ENCODE measurements at places on chromosomes 2 and 18.

DNA sequence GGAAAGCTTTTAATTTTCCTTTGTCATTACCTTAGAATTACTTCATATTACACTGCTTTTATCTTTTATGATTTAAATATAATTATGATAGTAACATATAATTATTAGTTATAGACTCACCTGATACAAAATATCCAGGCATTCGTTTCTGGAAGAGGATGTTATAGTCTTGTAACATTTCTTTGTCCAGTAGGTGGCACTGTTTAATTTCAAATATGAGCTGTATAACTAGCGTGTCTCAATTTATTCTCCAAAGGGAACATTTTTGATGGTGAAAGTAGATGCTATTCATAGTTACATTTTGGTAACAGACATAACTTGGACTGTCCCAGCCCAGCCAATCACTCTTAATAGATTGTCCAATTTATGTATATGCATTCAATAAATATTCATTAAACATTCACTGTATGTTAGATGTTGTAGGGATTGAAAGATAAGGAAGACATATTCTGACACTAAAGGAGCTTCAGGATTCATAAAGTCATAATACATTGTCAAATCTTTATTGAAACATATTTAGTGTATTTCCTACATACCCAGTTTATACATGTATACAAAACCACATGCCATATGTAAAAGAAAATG lies 19.2 kb downstream of the DAW1 start:
- no peak for DNase-seq

DNA sequence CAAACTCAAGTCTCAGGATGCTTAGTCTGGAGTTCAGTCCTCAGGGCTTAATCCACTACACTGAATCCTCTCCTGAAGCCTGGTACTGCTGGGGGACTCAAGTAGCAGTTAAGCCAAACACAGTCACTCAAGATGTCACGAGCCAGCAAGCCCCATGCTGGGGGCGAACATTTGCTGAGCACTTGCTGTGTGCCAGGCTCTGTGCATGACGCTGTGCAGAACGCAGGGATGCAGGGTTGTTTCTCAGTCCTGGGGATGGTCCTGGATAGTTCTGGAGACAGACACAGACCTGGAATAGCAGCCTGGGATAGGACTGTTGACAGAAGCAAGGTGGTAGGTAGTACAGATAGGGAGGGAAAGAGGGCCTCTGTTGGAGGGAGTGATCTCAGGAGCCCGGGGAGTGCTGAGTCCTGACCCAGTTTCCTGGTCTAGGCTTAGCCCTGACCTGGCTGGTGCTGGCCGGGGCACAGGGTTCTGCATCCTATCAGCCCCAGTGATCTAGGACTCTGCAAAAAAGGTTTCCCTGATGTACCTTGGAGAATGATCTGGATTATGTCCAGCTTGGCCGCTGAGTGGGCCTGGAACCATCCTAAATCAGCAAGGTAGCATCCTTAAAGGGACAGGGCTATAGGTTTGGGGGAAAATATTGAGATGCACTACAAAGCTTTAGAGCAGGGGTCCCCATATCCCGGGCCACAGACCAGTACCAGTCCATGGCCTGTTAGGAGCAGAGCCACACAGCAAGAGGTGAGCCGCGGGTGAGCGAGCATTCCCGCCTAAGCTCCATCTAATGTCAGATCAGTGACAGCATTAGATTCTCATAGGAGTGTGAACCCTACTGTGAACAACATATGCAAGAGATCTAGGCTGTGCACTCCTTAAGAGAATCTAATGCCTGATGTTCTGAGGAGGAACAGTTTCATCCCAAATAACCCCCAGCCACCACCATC lies 54.7 kb upstream of the OTOF start:
- no peak for DNase-seq

GRCh38 chr2:45543257-45543656 lies 67.8 kb downstream of the SRBD1 start:
- no peak for DNase-seq

DNA sequence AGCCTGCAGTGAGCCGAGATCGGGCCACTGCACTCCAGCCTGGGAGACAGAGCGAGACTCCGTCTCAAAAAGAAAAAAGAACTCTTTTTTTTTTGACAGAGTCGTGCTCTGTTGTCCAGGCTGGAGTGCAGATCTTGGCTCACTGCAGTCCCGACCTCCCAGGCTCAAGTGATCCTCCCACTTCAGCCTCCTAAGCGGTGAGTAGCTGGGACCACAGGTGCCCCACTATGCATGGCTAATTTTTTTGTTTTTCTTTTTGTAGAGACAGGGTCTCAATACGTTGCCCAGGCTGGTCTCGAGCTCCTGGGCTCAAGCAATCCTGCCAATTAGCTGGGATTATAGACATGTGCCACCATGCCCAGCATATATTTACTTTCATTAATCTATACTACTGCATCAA lies 12.5 kb upstream of the INO80D start:
- no peak for DNase-seq

GRCh38 chr2:12167525-12168317 lies 421.3 kb downstream of the LPIN1 start:
- no peak for DNase-seq

DNA sequence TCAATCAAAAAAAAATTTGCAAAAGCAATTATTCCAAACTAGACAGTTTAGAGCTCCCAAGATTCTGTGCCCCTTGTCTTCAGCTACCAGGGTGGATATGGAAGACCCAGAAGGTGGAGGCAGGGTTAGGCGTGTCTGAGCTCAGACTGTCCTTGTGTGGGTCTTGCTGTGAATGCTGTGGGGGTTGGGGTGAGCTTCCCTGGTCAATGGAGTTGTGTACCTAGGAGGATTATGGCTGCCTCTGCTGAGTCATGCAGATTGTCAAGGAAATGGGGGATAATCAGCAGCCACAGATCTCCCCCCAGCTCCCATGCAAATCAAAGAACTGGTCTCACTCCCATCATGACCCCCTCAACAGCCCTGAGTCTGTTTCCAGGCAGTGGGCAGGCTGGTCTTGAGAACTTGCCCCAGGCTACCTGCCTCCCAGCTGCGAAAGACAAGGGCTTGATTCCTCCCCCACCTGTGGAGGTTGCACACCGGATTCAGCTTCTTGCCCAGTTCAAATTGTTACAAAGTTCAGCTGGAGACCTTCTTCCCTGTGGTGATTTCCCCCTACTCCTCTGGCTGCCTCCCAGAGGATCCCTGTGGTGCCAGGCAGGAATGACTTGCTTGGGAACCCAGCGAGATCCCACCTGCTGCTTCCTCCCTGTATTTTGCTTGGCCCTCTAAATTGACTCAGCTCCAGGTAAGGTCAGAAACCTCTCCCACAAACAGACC lies 77.0 kb downstream of the RAD51AP2 start:
- DNase-seq = no peak

- no peak for DNase-seq
Measured at GRCh38 chr18:59699750-59700534, 2.7 kb upstream of the CCBE1 start.

DNA sequence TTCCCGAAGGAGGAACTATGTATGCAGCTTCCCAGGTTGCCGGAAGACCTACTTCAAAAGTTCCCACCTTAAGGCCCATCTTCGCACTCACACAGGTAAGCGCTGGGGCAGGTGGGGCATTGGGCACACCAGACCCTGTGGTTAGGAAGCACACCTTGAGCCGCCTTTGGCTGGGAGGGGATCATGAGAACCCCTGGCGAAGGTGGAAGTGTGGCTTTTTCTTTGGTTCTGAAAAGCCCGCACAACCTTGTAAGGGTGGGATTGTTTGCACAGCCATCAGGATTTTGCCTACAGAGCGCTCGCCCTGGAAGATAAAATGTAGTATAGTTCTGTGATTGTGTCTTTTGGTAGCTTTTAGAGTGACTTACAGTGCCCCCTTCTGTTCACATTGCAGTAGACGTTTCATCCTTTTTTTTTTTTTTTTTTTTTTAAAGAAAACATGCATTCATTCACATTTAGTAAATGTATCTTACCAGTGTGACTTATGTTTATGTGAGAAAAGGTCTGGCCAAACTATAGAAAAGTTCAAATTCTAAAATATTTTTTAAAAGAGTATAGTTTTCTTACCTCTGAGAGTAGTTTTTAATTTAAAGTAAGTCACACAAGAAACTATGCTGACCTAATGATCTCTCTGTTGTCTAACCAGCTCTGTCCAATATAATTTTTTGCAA lies 5.3 kb downstream of the KLF11 start:
- no peak for DNase-seq

GRCh38 chr2:219634951-219635751 lies 7.7 kb downstream of the SLC4A3 start:
- DNase-seq = no peak

- DNase-seq = no peak
Measured at GRCh38 chr2:12457831-12458230, 258.9 kb upstream of the TRIB2 start.

DNA sequence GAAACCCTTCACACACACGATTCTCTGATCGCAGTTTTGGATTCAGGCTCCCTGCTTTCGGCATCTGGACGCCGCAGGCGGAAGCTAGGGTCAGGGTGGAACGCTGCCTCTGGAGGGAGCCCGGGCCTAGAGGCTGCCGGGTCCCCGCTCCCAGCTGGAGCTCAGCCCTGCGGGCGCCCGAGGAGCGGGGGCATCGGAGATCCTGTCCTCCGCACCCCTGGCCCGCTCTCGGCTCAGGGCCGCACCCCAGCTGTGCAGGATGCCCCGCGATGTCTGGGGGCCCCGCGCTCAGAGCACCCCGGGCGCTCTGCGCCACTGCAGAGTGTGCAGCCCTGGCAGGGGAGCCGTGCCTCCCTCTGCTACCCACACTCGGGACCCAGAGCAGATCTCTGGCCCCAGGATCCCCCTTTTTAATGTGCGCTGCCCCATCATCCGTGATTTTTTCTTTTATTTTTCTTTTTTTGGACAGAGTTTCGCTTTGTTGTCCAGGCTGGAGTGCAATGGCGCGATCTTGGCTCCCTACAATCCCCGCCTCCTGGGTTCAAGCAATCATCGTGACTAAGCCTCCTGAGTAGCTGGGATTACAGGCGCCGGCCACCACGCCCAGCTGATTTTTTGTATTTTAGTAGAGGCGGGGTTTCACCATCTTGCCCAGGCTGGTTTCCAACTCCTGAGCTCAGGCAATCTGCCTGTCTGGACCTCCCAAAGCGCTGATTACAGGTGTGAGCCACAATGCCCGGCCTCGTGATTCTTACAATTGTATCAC lies 54.8 kb upstream of the TUBA3E start:
- no peak for DNase-seq

- DNase-seq = no peak
Measured at GRCh38 chr18:68417826-68418225, 297.1 kb downstream of the TMX3 start.

- no peak for DNase-seq
Measured at GRCh38 chr2:197847651-197848401, 43.4 kb downstream of the PLCL1 start.

DNA sequence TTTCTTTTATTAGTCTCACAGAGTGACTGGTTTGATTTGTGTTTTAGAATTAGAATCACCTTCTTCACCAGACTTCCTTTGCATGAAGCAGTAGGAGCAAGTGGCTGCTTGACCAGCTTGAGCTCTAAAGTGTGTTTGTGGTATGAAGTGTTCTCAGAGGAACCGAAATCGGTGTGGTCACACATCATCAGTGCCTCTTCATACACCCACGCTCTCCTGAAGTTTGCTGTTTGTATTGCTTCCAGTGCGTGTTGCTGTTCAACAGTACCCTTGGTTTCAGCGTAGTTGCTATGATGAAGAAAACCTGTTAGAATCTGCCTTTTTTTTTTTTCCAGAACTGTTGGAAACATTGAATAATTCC lies 77.9 kb downstream of the LIMS1 start:
- DNase-seq = no peak

GRCh38 chr2:2655453-2656114 lies 324.5 kb upstream of the MYT1L start:
- DNase-seq = no peak

DNA sequence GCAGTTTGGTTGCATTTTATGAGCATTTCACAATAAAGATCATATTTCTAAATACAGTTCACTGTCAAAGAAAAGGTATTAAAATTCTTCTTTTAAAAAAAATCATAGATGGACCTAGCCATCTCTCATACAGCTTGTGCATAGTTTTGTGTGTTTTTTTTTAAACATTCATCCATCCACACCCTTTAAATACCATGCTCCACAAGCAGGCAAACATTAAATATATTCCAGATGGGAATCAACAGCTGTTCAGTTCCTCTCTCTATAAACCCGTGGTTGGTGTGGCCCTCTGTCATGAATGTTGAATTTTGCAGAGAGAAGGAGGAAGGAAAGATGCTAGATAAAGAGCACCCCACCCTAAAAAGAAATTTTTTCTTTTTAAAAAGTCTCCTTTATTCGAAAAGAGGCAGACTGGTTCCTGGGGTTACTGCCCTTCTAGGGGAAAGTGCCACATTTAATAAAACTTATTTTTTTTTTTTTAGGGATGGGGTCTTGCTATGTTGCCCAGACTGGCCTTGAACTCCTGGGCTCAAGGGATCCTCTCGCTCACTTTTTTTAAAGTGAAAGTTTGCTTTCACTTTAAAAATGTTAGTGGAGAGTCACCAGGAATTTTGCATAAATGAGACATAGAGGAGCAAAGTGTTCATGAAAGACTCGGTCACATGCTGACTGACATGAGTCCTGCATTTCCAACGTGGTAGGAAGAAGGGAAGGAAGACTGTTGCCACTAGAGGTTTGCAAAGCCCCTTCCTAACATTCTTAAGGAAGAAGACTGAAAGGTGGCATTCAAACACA lies 73.9 kb upstream of the LMAN1 start:
- DNase-seq = no peak

DNA sequence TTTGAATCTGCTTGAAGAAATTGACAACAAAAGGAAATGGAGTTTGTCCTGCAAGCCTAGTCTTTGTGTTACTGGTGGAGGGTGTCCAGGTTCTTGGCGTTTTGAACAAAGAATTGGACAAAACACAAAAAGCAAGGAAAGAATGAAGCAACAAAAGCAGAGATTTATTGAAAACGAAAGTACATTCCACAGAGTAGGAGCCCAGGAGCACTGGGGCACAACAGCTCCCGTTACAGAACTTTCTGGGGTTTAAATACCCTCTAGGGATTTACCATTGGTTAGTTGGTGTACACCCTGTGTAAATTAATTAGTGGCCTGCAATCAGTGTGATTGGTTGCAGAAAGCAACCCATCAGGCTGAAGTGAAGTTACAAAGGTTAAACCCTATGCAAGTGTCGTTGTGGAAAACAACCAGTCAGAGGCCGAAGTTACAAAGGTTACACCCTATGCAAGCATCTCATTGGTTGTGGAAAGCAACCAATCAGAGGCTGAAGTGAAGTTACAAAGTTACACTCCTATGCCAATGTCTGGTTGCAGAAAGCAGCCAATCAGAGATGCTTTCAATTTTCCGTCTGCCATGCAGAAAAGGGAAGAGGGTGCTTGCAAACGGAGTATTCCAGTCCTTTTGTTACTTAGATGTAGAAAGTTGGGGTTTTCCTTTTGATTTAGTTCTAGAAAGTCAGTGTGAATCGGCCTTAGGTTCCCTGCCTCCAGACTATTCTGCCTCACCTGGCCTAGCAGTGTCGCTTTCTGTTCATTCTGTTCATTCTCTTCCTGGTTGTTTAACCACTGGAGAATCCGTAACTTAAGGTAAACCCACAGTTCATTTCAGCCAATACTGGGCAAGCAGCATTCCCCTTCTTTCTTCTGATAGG lies 47.6 kb upstream of the PTH2R start:
- no peak for DNase-seq

Measured in stimulated activated CD8-positive, alpha-beta memory T cell treated with anti-CD3 and anti-CD28 coated beads, Interleukin-7, amount 100 ng/mL, for 24 hours (primary cell).